ENCODE measurements at places on chromosomes 7 and 10.

DNA sequence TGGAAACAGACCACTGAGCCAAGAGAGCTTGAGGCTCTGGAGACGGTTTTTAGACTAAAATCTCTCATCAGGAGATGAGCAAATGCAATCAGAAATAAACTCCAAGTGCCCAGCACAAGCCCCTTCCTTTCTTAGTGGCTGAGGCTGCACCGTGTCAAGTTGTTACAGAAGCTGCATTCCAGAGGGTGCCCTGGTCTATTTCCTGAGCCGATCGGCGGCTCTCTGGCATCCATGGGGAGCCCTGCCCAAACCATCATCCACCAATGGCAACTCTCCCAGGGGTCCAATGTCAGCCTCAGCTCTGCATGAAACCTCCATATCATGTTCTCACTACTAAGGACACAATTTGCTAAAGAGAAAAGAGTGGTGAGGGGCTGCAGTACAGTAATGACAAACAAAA lies 89.6 kb downstream of the SVIL start:
- no peak for DNase-seq

- DNase-seq, result no peak
These were observed 221.2 kb downstream of the CCSER2 start for GRCh38 chr10:84549368-84550165.

- no peak for DNase-seq
These were observed 320.9 kb upstream of the NPSR1 start for GRCh38 chr7:34337163-34337562.

DNA sequence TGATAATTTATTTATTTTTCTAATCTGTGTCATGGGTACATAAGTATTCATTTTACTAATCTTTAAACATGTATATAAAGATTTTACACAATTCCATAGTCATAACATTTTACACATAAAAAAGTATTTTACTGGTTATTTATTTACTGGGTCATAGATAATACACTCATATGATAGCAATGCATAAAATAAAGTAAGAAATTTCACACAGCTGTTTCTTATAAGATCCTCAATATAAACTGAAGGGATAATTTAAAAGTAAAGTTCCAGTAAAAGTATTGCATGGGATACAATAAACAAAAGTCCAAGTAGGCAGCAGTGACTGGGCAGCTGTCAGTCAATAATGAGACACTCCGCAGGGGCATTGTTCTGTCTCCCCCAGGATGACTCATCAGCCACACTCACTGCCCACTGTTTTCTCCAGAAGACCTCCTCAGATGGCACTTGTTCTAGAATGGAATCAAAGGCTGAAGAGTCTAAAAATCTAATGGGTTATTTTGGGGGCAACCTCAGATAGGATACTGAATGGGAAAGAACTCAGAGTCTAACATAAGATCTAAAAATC lies 32.7 kb downstream of the DPY19L1 start:
- DNase-seq, result no peak

DNA sequence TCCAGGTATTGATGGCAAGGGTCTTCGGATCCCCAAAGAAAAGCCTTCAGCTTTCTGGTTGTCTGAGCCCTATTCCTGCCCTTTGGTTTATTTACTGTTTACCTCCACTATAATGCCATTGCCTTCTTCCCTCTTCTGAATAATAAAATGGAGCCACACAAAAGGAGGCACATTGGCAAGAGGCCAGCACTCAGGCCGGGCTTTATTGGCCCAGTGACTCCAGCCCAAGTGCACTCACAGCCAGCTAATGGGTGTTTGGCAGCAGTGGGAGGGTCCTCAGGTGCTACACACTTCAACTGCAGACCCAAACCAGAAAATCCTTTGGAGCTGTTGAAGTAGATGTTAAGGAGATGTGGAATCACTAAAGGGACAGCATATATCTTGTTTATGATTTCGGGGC lies 336.0 kb downstream of the PLXNA4 start:
- DNase-seq, result no peak

GRCh38 chr10:116961406-116962251 lies 43.4 kb downstream of the SHTN1 start:
- no peak for DNase-seq

DNA sequence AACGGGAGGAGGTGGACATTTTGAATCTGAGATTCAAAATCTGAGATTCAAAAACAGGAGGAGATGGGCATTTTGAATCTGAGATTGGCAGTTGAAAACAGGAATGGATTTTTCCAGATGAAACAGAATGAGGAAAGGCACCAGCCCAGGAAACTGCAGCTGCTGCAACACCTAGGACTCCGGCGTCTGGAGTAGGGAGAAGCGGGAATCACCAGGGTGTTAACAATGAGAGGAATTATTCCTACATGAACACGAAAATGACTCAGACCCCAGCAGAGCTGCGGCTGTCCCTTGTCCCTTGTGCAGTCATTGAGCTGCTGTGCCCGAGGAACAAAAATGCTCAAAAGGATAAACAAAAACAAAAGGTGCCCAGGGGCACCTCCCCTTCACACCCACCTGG lies 59.9 kb upstream of the KAT6B start:
- no peak for DNase-seq

GRCh38 chr10:114167985-114168384 lies 6.0 kb downstream of the CCDC186 start:
- no peak for DNase-seq

- DNase-seq, result no peak
These were observed 246.9 kb downstream of the PTEN start for GRCh38 chr10:88110355-88110754.

DNA sequence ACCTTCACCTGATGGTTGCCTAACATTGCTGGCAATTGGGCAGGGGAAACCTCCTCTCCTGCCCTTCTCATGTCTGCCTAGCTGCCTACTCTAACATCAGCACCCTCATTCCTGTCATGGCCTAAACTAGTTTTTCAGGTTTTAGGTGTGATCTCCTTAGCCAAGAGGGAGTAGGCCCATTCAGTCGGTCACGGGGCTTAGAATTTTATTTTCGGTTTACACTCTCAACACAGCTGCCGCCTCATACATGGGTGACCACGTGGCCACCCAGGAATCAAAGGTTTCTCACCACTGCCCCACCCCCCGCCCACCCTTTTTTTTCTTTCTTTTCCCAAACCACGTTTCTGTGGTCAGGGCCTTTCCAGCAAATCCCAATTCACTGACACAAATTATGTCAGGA lies 97.2 kb downstream of the RALA start:
- DNase-seq, result no peak

GRCh38 chr10:58086144-58086762 lies 181.4 kb downstream of the IPMK start:
- DNase-seq, result no peak

DNA sequence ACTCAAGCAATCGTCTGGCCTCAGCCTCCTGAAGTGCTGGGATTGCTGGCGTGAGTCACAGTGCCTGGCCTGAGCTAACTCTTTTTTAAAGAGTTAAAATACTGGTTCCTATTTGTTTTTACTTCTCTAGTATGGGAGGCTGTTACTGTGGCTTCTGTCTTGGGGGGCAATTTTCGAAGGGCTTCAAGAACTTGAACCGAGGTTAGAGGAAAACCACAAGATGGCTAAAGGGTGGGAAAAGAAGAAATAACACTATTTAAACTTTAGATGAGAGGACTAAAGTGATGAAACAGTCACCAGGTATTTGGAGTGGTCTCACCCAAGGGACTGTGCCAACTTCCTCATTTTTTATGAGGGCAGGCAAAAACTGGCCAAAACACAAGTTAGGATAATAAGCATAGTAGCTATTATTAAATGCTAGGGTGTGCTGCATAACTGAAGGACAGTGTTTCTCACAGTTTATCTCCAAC lies 17.8 kb downstream of the MET start:
- DNase-seq, result no peak

DNA sequence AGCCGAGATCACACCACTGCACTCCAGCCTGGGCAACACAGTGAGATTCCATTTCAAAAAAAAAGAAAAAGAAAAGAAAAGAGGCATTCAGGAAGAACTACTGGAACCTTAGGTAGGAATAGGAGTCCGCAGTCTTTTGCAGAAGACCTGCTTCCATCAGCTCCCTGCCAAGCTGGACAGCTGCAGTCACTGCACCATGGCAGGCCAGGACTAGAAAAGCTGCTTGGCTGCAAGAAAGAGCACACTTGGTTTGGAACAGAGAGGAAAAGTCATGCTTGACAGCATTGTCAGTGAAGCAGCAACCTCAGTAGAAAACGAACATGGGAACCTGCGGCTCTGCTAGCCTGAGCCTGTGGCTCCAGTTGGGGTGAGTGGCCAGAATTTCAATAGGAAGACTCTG lies 104.3 kb downstream of the MARCHF5 start:
- no peak for DNase-seq

- no peak for DNase-seq
These were observed 1022.6 kb downstream of the LRMDA start for GRCh38 chr10:76453997-76454396.

- no peak for DNase-seq
These were observed 39.0 kb downstream of the SMNDC1 start for GRCh38 chr10:110265573-110266193.

- DNase-seq, result no peak
These were observed 36.2 kb upstream of the USP6NL start for GRCh38 chr10:11647676-11648075.

GRCh38 chr7:47453093-47454061 lies 128.5 kb downstream of the TNS3 start:
- DNase-seq, result no peak

GRCh38 chr10:32245760-32246159 lies 101.2 kb downstream of the EPC1 start:
- no peak for DNase-seq

DNA sequence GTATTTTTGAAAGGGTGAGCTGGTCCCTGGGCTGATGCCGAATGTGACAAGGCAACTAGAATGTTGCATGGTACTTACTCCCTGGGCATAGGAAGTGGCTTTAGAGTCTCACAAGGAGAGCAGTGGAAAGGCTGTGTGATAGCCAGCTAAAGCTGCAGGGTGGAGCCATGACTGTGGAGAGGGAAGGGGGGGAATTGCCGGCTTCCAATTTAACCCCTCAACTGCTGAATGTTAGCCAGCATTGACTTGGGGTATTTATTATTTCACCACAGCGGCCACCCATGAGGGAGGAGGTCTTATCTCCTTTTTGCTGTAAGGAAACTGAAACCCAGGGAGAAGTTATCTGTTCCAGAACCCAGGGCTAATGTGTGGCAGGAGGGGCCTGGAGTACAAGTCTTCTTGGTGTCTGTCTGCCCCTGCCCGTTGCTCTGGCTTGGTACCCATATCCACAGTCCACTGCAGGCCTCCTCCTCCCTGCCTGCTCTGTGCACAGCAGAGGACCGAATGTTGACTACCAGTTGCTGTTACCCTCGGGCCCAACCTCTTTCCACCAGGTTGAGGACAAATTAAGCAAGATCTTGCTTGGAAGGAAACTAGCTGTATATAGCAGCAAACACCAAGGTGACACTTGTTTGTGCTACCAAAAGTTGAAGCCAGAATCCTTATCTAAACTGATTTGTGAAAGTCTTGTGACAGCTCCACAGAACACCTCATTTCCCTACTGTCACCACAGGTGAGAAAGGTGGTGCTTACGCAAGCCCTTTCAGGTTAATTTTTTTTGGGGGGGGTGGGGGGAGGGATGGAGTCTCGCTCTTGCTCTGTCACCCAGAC lies 37.6 kb downstream of the WBP1L start:
- DNase-seq, result no peak

Data from activated T-cell treated with anti-CD3 and anti-CD28 coated beads for 48 hours (primary cell).